ENCODE measurements at places on chromosomes 4 and X.
A peak's percentile ranks its signal among the peaks of the same experiment; 100 is the strongest.

- DNase-seq = no peak
These were observed 18.1 kb downstream of the CCNQ start for GRCh38 chrX:153580700-153581386.

- DNase-seq = no peak
These were observed 119.3 kb downstream of the LDB2 start for GRCh38 chr4:16779028-16779675.

- DNase-seq = peak; percentile 93
These were observed at the start of gene DNASE1L1 for GRCh38 chrX:154409222-154409871. Gene DNASE1L1, minus strand, starts transcription at chrX:154409254. Its CDS starts 3,686 bp downstream, at chrX:154405568.

GRCh38 chr4:182289809-182290208 lies 46.6 kb downstream of the TENM3 start:
- DNase-seq = no peak

Measured in Right ventricle myocardium inferior (tissue), 1 donor.